ENCODE measurements at places on chromosomes 11 and 22.
A peak's percentile ranks its signal among the peaks of the same experiment; 100 is the strongest.

DNA sequence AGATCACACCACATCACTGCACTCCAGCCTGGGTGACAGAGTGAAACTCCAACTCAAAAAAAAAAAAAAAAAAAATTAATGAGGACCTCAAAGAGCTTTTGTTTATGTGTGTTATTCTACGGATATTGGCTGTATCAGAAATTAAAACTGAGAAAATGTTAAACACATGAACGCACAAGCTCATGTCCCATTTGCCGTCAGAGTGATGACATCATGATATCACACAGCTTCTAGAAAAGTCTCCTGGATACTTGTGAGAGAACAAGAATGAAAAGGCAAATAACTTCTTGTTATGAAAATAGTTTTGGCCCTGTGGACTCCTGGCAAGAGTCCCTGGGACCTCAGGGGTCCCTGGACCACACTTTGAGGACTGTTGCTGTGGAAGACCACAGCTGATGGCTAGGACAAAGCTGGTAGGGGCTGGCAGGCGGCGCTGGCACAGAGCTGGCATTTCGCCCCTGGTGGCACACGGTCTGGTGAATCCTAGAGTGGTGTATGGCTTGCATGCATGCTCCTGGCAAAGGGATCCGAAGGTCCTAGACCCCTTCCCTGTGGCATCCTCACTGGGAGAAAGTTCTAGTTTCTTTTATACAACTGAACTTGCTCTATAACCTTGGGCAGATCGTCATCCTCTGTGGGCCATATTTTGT is 73.7 kb downstream of the NAT10 start:
- DNase-seq = no peak

DNA sequence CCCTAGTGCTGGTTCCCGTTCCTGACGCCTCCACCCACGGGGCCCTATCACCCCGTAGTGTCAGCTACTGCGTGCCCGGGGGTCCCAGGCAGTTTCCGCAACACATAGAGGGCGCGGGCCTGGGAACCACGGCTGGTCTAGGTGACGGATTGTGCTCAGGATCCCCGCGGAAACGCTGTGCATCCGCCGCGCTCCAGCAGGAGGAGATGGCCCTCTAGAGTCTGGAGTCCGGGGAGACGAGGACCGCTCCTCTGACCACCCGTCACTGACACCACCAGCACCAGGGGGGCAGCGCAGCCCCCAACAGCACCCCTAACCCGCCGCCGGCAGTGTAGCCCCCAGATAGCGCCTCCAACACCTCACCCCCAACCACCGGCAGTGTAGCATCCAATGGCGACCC is 4.4 kb upstream of the RFPL3 start:
- no peak for DNase-seq

DNA sequence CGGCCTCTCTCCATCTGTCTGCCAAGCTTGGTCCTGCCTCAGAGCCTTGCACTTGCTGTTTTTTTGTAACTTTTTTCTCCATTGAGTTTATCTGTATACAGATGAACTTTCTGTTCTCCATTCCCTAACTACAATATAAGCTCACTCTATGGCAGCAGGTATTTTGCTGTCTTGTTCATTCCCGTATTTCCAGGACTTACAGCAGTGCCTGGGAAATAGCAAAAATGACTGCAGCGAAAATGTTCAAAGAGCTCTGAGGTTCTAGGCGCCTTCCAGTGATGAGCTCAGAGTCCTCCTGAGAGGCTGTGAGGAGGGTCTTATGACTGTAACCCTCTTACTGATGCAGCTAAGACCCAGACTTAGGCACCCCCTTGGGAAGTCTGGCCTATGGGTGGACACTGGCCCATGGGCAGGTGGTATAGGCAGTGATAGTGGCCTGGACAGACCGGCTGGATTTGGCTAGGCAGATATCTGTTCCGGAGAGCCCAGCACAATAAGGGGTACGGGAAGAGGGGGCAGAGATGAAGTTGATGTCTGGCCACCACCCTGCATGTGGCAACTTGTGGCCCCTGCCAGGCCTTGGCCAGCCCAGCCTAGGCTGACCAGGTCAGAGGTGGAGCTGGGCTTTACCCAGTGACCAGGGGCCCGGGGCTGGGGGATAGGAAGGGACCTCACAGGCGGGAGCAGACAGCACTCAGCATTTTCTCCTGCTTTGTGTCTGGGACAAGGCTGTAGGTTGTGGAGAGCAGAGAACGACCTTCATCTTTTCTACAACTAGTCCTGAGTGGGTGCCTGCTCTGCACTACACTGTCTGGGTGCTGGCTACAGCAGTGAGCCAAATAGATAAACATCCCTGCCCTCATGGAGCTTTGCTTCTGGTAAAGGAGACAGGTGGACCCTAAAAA is 4.6 kb downstream of the ATF4 start:
- DNase-seq = no peak

GRCh38 chr22:37377927-37378326 is 49.4 kb downstream of the ELFN2 start:
- DNase-seq = no peak

DNA sequence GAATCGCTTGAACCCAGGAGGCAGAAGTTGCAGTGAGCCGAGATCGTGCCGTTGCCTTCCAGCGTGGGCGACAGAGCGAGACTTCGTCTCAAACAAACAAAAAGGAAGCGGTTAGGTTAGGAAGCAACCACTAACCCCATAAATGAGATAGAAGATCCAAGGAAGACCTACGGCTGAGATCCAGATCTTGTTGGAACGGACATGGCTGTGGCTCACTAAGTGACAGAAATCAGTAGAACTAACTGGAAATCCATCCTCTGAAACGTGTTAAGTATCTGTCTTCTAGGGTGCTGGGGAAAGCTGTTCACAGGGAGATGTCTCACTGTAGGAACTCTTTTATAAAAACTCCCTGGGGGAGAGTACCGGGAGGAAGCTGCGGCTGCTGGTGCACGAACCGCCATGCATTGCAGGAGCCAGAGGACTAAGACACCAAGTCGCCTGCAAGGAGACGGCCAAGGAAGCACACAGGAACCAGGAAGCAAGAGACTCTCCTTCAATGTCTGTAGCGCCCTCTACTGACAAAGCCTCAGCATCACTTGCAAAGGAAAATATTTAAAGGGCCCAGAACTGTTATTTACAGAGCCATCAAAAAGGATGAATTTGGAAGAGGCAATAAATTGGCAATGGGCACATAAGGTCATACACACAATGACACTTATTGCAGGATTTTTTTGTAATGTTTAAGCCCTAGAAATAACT is 16.9 kb upstream of the SPTY2D1 start:
- peak; percentile 26 for DNase-seq

DNA sequence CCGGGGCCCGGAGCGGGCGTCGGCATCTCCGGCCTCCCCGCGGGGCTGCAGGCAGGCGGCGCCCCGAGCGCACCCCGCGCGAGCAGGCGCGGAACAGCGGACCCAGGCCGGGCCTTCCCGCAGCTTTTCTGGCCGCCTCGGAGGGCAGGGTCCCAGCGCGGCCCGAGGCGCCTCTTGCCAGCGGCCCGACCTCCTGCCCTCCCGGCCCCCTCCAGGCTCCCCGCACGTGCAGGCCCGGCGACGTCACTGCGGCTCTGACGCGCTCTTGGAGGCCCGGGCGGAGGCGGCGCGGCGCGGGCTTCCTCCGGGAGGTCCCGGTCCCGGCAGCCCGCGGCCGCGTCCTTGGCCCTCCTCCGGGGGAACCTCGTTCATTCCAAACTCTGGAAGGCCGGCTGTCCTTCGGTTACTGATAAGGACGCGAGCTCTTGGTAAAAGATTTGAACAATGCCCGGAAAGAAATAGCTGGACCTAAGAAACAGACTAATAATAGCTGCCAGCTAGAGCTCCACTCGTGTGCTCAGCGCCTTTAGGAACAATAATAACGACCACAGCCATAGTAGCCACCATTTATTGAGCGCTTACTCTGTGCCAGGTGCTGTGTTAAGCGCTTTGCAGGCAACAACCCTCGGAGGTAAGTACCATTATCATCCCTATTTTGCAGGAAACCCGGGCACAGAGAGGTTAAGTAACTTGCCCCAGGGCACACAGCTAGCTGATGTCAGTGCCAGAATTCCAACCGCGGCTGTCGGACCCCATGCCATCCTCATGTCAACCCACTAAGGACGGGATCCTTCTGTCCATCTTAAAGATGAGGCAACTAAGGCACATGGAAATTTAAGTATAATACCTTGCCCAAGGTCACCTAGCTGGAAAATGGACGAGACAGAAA is 39.1 kb upstream of the CREB3L1 start:
- peak; percentile 80 for DNase-seq

Data from glutamatergic neuron (in vitro differentiated cells).